ENCODE measurements at places on chromosomes 13 and 19.
A peak's percentile ranks its signal among the peaks of the same experiment; 100 is the strongest.

DNA sequence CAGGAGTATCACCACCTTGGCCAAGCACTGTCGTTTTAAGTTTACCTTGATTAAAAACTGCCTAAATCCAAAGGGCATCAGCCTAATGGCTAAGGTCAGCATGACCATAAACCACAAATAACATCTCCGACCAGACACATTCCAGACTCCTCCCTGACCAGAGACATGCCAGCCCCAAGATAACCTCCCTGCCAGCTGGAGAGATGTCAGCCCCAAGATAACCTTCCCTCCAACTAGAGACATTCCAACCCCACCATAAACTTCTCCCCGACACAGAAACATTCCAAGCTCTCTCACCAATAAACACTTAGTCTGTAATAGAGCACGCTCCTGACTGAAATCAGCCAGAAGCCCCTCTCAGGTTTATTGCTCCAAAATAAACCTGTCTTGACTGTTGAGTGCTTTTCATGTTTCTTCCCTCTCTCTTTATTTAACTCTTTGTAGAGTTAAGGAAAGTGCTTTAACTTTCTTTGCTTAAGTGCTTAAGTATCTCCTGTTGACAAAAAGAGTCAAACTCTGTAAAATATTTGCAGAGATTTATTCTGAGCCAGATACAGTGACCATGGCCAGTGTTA lies 36.5 kb downstream of the WDR87 start:
- no peak for DNase-seq

GRCh38 chr13:70792121-70792520 lies 683.9 kb upstream of the KLHL1 start:
- no peak for DNase-seq

GRCh38 chr13:98741741-98742435 lies 10.6 kb downstream of the SLC15A1 start:
- no peak for DNase-seq

GRCh38 chr13:74550039-74550438 lies 415.8 kb upstream of the KLF12 start:
- DNase-seq, result no peak

- DNase-seq, result no peak
Measured at GRCh38 chr13:93378184-93378583, 151.6 kb downstream of the GPC6 start.

- no peak for DNase-seq
Measured at GRCh38 chr19:41323023-41323422, 13.1 kb downstream of the CCDC97 start.

- DNase-seq, result no peak
Measured at GRCh38 chr13:56561327-56561726, 579.4 kb upstream of the PRR20A start.

DNA sequence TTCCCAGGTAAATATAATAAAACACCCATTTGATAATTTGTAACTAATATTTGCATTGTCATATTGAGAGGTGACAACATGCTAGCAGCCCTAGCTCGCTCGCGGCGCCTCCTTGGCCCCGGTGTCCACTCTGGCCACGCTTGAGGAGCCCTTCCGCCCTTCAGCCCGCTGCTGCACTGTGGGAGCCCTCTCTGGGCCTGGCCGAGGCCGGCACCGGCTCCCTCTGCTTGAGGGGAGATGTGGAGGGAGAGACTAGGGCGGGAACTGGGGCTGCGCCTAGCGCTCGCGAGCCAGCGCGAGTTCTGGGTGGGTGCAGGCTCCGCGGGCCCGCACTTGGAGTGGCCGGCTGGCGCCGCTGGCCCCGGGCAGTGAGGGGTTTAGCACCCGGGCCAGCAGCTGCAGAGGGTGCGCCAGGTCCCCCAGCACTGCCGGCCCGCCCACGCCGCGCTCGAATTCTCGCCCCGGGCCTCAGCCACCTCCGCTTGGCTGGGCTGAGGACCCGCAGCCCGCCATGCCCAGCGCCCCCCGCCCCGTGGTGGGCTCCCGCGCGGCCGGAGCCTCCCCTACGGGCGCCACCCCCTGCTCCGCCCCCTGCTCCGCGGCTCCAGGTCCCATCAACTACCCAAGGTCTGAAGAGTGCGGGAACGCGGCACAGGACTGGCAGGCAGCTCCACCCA lies 594.4 kb downstream of the SLITRK6 start:
- DNase-seq, result no peak

- no peak for DNase-seq
Measured at GRCh38 chr19:1073956-1074517, 7.1 kb downstream of the ARHGAP45 start.

- no peak for DNase-seq
Measured at GRCh38 chr13:62593804-62594203, 1178.2 kb upstream of the PCDH20 start.

- DNase-seq, result no peak
Measured at GRCh38 chr13:109205315-109205714, 575.9 kb downstream of the MYO16 start.

DNA sequence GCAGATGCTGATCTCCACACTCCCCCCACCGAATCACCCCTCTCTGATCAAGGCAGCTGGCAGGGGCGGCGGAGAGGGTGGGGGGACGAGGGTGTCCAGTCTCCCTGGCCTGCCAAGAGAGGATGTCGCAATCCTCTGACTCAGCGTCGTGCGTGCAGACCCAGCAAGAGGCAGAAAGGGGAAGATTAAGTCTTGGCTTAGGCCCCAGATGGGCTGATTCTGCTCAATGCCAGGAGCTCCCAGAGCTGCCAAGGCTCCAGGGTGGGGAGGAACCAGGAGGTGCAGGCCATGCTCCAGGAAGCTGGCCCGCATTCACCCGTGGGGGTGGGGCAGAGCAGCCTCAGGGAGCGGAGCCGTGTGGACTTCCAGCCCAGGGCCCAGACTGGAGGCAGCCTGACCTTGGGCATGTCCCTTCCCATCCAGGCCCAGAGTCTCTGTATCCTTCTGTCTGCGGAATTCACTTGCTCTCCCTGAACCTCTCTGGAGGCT lies 6.6 kb upstream of the BCL3 start:
- peak; percentile 88 for DNase-seq

DNA sequence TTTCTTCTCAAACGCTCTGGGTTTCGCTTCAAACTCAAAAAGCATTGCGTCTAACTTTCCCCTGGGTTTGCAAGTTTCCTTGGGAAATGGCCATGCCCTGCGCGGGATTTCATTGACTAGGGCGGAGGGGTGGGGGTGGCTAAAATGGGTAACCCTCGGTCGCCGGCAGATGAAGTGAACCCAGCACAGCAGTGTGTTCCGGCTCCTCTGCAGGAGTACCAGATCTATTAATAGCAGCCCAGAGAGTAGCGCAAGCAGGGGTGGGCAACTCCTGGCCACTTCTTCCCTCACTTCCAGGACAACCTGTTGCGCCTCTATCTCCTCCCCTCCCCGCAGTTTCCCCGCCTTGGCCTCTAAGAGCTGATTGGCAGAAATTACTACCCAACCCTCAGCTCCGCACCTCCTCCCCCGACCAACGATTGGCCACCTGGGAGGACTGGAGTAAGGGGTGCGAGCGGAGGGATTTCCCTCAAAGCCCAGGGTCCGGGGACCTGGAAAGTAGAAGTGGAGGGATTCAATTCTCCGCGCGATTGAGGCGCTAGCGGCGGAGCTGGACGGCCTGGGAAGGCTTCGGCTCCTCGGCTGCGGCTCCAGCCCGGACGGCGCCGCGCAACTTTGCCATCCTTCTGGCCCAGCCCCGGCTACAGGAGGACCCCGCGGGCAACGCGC lies at the start of gene FREM2:
Gene FREM2 (plus strand): TSS at position 501 of the 669 bp plus-strand sequence. CDS start 268 bp downstream, outside the sequence.
- DNase-seq, result peak; percentile 26

- DNase-seq, result no peak
Measured at GRCh38 chr13:29453617-29454011, 141.9 kb downstream of the SLC7A1 start.

DNA sequence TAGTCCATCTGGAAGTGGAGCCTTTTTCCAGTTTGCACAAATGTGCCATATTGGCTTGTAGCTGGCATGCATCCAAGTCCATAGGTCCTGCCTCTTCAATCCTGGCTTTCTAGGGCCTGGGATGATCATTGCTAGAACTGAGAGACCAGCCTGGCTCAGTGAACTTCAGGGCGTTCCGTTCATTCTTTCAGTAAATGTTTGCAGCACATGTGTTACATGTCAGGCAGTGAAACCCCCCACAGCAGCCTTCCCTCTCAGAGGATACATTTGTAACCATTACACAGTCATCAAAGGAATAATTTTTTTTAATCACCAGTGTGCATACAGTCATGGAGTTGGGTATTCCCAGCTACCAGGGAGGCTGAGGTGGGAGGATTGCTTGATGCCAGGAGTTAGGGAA lies 9.7 kb downstream of the FUT2 start:
- no peak for DNase-seq

DNA sequence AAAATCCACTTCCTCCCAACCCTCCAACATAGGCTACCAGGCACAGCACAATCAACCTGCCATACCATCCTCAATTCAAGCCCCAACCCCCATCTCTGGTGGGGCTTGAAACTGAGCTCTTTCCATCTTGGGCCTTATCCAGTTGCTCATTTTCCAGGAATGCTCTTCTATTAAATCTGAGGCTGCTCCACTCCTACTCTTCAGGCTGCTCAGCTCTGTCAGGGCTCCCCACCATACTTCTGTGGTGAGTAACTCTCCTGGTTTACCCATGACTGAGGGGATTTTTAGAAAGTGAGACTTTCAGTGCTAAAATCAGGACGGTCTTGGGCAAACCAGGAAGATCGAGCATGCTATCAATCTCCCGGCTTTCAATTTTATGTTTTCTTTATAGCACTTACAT lies 512.8 kb downstream of the LMO7 start:
- DNase-seq, result no peak

GRCh38 chr13:113051641-113052040 lies 54.0 kb upstream of the F7 start:
- no peak for DNase-seq

GRCh38 chr13:109369353-109370052 lies 416.9 kb downstream of the IRS2 start:
- DNase-seq, result peak; percentile 75

DNA sequence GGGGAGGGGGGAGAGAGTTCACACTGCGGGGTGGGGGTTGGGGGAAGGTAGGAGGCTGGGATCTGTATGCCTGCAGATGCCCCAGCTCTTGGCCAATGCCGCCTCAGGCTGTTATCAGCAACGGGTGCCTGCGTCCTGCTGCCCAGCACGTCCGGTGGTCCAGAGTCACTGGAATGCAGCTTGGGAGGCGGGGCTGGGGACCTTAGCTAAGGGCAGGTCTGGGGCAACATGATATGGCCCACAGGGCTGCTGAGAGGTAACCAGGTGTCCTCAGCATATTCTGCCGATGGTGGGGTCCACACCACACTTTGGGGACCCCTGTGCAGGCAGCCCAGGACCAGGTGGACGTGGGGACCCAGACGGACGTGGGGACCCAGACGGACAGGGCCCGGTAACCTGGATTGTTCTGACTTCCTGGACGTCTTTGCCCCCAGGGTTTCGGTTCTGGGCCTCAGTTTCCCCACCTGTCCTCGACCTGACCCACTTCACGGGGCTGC lies 668 bp upstream of the ARHGAP45 start:
- DNase-seq, result no peak

- DNase-seq, result no peak
Measured at GRCh38 chr13:90680826-90681225, 666.7 kb upstream of the MIR17HG start.

- no peak for DNase-seq
Measured at GRCh38 chr13:110867380-110867779, 47.5 kb downstream of the ANKRD10 start.

- DNase-seq, result peak; percentile 86
Measured at GRCh38 chr19:3986260-3987041, 1.2 kb upstream of the EEF2 start.

GRCh38 chr19:51326216-51327065 lies 15.0 kb downstream of the IGLON5 start:
- no peak for DNase-seq

- DNase-seq, result no peak
Measured at GRCh38 chr13:31101472-31102170, 60.1 kb downstream of the HSPH1 start.

DNA sequence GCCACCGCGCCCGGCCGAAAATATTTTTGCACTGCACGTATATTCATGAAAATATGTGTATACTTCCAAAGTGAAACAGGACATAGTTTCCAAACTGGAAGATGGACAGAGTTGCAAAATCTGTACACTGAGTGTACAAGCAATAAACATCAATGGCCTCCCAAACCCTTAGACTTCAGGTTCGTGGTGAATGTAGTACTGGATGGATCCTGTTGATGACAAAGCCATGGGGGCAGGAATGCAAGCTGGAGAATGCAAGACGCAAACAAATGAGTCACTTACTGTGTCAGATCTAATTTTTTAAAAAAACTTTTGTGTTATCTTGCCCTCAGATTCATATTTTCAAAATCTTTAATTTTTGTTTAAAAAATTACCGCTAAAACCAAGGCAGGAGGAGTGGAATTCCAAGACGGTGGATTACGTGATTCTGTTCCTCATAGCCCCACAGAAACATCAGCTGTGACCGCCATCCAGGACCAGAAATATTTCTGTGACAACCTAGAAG lies 12.7 kb upstream of the LILRA2 start:
- DNase-seq, result no peak

GRCh38 chr19:32458500-32459123 lies 53.0 kb downstream of the DPY19L3 start:
- DNase-seq, result no peak

- no peak for DNase-seq
Measured at GRCh38 chr13:75724752-75725517, 88.8 kb downstream of the LMO7 start.

- no peak for DNase-seq
Measured at GRCh38 chr19:24040621-24041020, 46.4 kb upstream of the ZNF254 start.

DNA sequence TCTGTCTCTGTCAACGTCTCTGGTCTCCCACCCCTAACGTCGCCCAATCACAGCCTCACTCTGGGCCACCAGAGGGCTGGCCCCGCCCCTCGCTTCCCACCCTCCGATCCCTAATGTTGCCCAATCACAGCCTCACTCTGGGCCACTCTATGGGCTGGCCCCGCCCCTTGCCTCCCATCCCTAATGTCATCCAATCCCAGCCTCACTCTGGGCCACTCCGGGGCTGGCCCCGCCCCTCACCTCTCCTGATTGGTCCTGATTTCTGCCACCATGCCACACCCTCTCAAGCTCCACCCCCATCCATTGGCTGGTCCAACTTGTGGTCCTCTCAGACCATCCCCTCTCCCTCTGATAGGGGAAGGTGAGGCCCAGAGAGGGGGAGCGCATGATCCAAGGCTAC lies 24.9 kb downstream of the CELF5 start:
- no peak for DNase-seq

- DNase-seq, result no peak
Measured at GRCh38 chr13:60959427-60959826, 456.2 kb downstream of the PCDH20 start.

DNA sequence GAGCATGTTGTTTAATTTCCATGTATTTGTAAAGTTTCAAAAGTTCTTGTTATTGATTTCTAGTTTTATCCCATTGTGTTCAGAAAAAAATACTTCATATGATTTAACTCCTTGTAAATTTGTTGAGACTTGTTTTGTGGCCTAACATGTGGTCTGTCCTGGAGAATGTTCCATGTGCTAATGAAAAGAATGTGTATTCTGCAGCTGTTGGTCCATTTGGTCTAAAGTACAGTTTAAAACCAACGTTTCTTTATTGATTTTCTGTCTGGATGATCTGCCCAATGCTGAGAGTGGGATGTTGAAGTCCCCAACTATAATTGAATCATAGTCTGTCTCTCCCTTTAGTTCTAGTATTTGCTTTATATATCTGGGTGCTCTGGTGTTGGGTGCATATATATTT lies 34.9 kb upstream of the TPP2 start:
- DNase-seq, result no peak

GRCh38 chr13:39159393-39159792 lies 121.1 kb downstream of the NHLRC3 start:
- DNase-seq, result no peak

GRCh38 chr13:73059460-73060250 lies 850 bp downstream of the KLF5 start:
- DNase-seq, result no peak

GRCh38 chr19:29676586-29676985 lies 11.3 kb downstream of the PLEKHF1 start:
- DNase-seq, result no peak

Data from midbrain (tissue), 1 donor.